ENCODE measurements at places on chromosomes 5 and 9. TPM values are rescaled to one million over a fixed set of nuclear protein-coding genes. Genes with fewer than 3 reads are reported as not detected.

TTC23L gene
- 2.9 TPM for polyA plus RNA-seq

GRCh38 chr9:137163365-137163715, 6.5 kb downstream of the LRRC26 start:
- DNase-seq = no peak

ARHGEF37 gene
- 7.7 TPM for polyA plus RNA-seq

TMOD1 gene
- 2.7 TPM for polyA plus RNA-seq

DNA sequence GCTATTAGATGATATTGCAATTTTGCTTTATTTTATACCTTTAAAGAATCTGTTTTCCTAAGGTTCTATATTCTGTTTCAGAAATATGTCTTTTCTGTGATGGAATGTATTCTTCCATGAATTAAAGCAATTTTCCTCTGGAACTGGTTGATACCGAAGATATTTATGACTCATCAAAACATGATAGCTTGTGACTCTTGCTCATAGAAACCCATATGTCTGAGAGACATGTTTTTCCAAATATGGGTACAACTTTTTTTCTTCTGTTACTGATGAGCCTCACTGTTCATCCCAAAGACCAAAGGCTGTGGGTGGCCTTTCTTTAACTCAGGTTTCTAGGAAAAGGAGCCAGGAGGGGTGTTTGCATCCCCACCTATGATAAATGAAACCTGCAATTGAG, 126.1 kb upstream of the PAPPA start:
- no peak for DNase-seq

ST8SIA4 gene
- 7.9 TPM for polyA plus RNA-seq

DRD1 gene
- polyA plus RNA-seq = not detected

ABHD17B gene
- polyA plus RNA-seq = 33.1 TPM

NRARP gene
- polyA plus RNA-seq = 7.7 TPM

GRCh38 chr9:94720846-94721549, 5.5 kb upstream of the AOPEP start:
- no peak for DNase-seq

DNA sequence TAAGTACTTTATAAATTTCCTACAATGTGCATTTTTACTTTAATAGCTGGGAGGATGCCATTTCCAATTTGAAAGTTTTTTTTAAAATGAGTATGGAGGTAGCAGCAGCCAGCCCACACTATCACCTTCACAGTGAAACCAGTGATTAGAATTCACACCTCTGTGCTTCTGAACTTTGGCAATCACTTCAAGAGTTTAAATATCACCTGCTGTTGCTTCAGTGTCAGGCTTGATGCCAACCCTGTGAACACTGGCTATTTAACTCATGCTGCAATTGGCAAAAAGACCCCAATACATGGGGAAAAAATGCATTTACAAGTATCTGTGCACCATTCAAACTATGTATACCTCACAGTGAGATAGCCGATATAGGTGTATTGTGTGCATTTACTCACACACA, 57.4 kb downstream of the CDK5RAP2 start:
- DNase-seq = no peak
